ENCODE measurements at places on chromosomes 5 and 9.

GRCh38 chr5:139848508-139849100 lies 53.0 kb downstream of the PSD2 start:
- no peak for DNase-seq

DNA sequence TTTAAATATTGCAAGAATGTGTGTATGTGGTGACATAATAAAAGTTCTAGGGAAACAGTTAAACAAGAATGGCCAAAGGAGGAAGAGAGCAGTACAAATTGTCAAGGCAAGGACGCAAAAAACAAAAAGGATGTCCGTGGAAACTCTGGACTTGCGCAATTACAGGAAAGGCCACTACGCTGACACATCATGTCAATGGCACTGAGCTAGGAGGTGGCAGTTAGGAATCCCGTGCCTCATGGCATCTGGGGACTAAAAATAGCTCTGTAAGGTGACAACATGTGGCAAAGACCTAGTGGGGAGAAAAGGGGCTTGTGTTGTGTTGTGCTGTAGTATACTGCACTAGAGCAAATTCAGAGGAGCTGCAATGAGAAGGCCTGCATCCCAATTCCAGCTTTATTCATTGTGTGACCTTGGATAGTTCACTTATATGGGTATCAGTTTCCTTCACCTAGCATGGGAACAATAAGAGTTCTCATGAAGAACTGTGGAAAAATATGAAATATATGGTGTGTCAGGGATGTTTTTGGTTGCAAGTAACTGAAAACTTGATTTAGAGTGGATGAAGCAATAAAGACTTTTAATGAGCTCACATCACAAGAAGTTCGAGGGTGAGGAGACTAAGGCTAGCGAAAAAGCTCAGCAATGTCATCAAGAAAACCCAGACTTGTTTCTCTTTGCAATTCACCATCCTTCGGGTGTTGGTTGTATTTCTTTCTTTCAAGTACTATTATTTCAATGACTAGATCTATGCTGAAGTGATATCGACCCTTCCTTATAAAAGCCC lies 124.1 kb upstream of the STC2 start:
- no peak for DNase-seq

DNA sequence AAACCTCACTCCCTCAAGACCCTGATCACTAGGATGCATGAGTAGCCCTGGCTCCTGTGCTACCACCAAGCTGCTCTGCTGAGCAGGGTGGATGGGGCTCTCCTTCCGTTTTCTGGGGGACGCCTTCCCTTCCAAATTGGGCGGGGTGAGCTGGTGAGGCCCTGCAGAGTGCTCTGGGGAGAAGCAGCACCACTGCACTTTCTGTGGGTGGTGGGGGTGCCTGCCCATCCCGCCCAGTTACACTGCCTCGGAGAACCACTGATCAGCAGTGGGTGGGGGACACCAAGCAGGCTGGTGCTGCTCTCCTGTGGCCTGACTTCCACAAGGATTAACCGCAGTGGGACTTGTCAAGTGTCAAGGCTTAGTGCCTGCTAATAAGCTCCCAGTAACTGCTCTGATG lies 19.0 kb downstream of the GFPT2 start:
- no peak for DNase-seq

- DNase-seq, result no peak
Measured at GRCh38 chr5:56493766-56494165, 260.6 kb upstream of the ANKRD55 start.

DNA sequence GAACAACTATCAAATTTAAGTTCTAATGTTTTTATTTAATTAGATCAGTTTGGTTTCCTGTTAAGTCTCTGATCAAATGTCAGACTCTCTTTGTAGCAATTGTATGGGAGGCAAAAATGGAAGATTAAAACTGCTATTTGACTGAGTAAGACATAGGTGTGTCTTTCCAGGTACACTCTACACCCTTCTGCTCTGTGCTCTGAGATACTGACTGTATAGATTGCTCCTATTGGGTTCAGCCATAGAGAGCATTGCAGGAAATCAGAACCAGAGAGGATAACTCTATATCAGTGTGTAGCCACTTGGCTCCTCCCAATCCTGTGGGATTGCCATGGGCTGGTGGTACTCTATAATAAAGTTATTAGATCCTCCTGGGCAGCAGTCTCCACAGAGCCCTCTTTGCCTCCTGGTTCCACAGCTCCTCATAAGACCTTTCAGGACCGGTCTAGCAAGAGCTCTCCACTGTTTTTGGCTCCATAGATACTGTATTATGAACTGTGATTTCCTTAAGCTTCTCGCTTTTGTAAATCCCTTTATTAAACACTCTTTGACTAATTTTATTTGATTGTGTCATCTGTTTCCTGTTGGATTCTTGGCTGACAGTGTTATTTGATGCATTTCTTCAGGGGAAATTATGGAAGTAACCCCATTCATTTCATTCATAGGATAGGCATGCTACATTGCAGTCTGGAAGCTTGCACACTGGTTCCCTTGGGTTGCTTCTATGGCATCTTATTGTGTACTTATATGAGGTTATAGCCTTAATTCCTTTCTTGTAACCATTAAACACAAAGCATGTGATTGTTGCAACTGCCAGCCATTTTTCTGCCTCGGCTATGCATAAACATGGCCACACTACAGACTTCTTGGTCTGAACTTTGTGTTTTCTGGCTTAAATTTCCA lies 115.6 kb downstream of the VCAN start:
- DNase-seq, result no peak

GRCh38 chr5:148841519-148841918 lies 15.1 kb downstream of the ADRB2 start:
- DNase-seq, result peak; percentile 59

DNA sequence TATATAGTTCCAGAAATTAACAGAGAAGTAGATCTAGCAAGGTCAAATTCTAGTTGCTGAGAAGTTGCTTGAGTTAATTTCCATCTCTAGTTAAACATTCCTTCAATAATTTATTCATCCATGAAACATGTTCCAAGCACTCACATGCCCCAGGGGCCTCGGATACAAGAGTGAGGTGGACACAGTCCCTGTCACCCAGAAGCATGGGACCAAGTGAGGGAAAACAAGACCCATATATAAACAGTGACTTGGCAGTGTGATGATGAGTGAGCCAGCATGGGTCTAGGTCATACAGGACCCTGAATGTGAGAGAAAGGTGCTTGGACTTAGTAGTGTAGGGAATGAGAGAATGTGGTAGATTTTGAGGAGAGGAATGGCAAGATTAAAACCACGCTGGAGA lies 216.9 kb downstream of the TTLL11 start:
- DNase-seq, result no peak

DNA sequence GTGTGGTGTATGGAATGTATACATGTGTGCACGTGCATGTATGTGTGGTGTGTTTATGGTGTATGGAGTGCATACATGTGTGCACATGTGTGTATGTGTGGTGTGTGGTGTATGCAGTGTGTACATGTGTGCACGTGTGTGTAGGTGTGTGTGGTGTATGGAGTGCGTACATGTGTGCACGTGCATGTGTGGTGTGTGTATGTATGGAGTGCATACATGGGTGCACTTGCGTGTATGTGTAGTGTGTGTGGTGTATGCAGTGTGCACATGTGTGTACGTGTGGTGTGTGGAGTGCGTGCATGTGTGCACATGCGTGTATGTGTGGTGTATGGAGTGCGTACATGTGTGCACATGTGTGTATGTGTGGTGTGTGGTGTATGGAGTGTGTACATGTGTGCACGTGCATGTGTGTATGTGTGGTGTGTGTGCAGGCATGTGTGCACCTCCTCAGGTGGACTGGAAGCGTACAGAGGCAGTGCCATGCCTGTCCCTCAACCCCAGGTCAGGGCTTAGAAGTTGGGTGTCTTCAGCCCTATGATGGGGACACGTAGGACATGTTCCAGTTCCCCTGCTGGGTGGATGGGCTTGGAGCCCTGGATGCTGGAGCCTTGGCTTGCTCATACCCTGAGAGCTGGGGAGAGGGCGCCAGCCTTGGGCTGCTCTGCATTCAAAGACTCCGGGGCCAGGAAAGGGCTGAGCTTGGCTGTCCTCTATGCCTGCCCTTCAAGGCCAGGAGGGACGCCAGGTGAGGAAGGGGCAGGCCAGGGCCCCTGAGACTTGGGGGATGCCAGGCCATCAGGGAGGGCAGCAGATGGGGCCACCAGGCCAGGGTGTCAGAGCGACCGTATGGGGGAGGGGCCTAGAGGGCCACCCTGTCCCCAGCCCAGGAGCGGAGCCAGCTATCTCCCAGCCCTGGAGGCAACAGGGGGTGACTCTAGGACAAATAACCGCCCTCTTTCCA lies 12.2 kb downstream of the MYMK start:
- DNase-seq, result no peak

- DNase-seq, result no peak
Measured at GRCh38 chr5:167951116-167951515, 340.3 kb upstream of the WWC1 start.

GRCh38 chr5:174698156-174698555 lies 26.2 kb upstream of the MSX2 start:
- no peak for DNase-seq

- DNase-seq, result no peak
Measured at GRCh38 chr5:1919750-1920149, 37.0 kb upstream of the IRX4 start.

DNA sequence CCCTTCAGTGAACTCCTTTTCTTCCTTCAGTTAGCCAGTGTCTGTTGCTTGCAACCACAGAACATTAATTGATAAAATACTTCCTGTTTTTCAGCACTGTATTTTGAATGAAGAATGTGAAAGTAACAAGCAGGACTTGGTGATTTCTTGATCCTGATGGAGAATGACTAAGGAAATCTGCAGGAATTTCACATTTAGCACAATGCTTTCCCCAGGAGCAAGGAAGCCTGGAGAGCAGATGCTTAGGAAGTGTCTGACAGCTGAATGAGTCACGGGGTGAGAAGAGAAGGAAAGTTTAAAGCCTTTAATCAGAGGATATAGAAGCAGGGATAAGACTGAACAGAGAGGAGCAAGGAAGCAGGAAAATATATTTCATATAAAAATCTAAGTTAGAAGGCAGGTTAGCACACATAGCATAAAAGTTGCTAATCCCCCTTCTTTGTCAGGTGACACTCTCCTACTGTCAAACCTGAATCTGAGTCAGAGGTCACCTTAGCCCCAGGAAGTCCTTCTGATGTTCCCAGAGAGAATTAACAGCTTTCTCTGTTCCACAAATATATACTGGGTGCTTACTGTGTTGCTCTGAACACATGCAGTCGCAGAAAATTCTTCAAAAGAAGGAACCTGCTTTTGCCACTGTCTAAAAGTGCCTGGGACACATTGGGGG lies 59.7 kb downstream of the GNA14 start:
- no peak for DNase-seq

DNA sequence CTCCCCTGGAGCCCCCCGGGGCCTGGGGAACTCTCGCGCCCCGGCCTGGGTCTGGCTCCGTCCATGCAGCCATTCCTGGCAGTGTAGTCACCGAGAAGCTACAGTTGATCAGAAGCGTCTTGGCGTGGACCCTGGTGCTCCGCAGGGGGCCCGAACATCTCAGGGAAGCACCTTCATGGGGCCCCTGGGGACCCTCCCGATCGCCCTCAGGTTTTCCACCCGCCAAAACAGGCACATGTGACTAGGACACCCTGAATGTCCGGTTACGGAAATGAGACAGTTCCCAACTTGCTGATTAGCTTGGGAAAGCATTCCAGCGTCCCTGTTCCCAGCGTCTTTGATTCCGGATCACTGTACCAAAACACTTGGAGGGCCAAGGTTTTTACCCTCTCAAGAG lies 472 bp downstream of the FBXO4 start:
- DNase-seq, result peak; percentile 29

GRCh38 chr5:116361171-116361967 lies 213.3 kb downstream of the SEMA6A start:
- peak; percentile 33 for DNase-seq

DNA sequence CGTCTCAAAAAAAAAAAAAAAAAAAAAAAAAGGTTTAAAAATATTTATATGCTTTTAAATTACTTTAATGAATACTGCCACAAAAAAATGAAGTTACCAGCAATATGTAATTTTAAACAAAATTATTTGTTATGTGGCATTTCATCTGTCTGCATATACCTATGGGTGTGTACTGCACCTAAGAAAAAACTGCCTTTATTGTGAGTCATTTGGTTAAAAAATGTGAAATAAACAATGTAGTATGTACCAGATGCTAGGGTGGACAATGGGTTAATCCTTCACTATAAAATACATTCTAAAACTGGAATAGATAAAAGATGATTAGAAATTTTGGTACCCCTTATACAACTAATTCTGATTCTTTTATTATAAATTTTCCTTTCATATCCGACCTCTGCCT lies 12.3 kb downstream of the CHD1 start:
- no peak for DNase-seq

DNA sequence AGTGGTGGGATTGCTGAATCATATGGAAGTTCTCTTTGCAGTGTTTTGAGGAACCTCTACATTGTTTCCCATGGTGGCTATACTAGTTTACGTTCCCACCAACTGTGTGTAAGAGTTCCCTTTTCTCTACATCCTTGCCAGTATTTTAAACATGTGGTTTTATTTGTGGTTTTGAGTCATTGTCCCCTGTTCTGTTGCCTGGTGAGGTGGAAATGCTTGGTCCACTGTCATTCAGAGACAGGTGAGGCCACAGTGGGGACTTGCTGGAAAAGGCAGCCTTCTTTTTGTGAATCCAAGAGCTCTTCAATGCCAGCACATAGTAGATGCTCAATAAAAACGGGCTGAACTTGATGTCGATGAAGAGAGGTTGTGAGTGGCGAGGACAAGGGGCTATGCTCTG lies 44.2 kb downstream of the SH3PXD2B start:
- DNase-seq, result no peak

DNA sequence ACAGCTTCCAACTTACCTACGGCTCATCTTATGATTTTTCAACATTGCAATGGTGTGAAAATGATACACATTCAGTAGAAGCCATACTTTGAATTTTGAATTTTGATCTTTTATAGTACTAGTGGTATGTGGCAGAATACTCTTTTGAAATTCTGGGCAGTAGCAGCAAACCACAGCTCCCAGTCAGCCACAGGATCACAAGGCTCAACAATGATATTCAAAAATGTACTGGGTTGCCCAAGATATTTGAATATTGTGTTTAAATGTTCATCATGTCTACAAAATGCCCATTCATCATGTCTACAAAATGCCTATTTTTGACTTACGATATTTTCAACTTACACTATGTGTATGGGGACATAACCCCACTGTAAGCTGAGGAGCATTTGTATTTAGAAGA lies 81.3 kb upstream of the PRR16 start:
- no peak for DNase-seq

DNA sequence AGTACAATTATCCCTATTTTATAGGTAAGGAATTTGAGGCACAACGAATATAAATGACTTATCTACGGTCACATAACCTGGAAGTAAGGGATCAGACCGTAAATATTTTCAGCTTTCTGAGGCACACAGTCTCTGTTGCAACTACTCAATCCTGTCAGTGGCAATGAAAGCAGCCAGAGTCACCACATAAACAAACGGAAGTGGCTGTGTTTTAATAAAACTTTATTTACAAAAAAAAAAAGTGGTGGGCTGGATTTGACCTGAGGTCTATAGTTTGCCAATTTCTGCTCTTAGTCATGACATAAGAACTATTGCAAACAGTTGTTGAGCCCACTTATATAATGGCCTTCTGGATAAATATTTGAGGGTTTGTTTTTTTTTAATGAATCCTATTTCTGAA lies 29.6 kb downstream of the ZNF366 start:
- no peak for DNase-seq
